ENCODE measurements at places on chromosomes 13 and 19.

GRCh38 chr19:18809149-18809868, 18.2 kb upstream of the COMP start:
- DNase-seq: no peak

- no peak for DNase-seq
Measured at GRCh38 chr19:5011476-5012238, 42.7 kb downstream of the KDM4B start.

- peak; percentile 53 for DNase-seq
Measured at GRCh38 chr13:43963726-43964125, 84.0 kb downstream of the LACC1 start.

DNA sequence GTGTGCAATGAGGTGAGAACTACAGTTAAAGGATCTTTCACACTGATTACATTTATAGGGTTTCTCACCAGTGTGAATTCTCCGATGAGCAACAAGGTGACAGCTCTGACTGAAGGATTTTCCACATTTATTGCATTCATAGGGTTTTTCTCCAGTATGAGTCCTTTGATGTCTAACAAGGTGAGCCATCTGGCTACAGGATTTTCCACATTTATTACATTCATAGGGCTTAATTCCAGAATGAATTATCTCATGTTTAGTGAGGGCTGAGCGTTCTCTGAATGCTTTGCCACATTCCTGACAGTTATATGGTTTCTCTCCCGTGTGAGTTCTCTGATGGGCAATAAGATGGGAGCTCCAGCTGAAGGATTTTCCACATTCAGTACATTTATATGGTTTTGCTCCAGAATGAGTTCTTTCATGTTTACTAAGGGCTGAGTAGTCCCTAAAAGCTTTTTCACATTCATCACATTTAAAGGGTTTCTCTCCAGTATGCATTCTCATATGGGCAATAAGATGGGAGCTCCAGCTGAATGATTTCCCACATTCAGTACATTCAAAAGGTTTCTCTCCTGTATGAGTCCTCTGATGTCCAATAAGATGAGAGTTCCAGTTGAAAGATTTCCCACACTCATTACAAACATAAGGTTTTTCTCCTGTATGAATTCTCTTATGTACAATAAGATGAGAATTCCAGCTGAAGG, 4.4 kb upstream of the C19orf18 start:
- DNase-seq: peak; percentile 37

- no peak for DNase-seq
Measured at GRCh38 chr19:46950526-46951170, 69.0 kb upstream of the NPAS1 start.

DNA sequence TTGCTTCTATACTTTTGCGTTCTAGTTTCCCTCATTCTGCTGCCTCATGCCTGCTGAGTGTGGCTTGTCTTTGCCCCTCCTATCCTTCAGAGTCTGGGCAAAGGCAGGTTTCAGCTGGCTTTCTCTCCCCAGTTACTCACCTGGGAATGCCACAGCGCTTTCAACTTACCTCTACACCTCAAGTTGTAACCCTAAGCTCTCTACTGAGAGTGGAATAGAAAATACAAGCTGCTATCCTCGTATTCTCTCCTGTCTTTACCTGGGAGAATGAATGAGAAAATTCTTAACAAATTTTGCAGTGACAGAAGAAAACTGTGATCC, 316.3 kb upstream of the KLF12 start:
- no peak for DNase-seq

- DNase-seq: no peak
Measured at GRCh38 chr13:97003071-97003470, 8.8 kb upstream of the OXGR1 start.

GRCh38 chr19:47444388-47444821, 25.1 kb upstream of the MEIS3 start:
- DNase-seq: peak; percentile 63

GRCh38 chr13:44296856-44297255, 76.8 kb upstream of the SERP2 start:
- no peak for DNase-seq
